Thoracic aorta (tissue), 2 donors: ENCODE measurements at places on chromosomes 5 and 9.

DNA sequence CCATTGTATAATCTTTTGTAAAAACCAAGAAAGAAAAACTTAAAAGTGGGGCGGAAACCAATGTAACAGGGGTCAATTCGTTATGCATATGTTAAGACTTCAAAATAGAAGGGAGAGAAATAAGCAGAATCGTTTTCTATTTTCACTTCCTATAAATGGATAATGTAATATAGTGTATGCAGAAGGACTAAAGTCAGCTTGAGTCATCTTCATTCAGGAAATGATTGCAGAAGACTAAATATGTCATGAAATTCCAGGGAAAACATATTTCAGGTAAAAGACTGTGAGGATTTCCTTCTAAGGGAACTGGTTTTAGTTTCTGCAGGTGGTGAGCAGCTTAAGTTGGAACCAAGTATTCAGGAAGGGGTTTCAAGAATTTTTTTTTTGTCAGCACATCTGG, 753.3 kb downstream of the IRX1 start:
- no peak for DNase-seq

DNA sequence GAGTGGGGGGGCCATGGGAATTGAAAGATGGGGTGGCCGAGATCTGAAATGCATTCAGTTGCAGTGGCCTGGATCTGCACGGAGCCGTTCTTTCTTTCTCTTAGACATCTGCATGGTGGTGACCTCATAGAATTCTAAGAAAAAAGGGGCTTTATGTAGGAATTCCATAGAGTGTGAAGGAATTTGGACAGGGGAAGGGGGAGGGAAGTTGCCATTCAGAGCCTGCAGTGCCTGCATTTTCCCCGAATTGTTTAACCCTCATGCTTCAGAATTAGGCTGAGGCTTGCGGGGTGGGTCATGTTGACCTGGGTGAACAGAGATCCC, 4.9 kb downstream of the NEK6 start:
- DNase-seq, result no peak

DNA sequence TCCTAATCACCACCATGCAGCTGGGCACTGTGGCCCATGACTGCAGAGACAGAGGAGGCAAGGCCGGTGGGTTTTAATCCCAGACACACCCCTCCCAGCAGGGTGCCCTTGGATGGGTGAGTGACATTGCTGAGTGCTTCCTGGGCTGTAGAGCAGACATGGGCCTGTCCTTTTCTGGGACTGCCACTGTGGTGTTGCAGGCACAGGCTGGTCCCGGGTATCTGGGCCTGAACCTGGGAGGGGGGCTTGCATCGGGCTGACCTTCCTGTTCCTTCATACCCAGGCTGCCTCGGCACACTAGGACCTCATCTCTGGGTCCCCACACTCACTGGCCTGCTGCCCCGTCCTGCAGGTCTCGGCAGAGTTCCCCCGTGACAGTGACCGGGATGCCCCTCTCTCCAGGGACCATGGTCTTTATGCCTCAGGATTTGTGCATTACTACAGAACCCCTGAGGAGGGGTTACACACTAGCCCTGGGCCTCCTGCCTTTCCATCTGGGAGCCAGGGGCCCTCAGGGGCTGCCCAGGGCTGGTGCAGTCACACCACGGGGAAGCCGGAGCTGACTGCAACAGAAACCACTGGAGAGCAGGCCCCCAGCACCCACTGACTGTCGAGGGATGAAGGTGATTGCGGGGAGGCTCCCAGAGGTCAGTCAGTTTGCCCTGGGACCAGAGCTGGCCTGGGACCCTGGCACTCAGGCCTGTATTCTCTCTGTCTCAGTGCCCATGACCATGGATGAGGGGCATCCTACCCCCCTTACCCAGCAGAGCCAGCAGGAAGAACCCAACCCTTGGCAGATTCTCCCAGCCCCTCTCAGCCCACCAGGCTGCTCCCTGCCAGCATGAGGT, 8.9 kb upstream of the SLC25A48 start:
- no peak for DNase-seq

DNA sequence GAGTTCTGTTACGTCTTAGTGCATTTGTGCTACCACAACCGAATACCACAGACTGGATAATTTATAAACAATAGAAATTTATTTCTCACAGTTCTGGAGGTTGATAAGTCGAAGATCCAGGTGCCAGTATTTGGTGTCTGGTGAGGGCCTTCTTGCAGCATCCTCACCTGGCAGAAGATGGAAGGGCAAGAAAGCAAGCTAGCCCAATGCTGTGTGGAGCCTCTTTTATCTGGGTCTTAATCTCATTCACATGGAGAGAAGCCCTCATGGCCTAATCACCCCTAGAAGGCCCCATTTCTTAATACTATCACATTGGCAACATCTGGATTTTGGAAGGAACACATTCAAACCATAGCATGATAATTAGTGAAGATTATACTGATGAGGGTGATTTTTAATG, 159.3 kb downstream of the CHSY3 start:
- DNase-seq, result no peak

- no peak for DNase-seq
Observed at GRCh38 chr5:110038297-110038997, 348.7 kb downstream of the MAN2A1 start.

DNA sequence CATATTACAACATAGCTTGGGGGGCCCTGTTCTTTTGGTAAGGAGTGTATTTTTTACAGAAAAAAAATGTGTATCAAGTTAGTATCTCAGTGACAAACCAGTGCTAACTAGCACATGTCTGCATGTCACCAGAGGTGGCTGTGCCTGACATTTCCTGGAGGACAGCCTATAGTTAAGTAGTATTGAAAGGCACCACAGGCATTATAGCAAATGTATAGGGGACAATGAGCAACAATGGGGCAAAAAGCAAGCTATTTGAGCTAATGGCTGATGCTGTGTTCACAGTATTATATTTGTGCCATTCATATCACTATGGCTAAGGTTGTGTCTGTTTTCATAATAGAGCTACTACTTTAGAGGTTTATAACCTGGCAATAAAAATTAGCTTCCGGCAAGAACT, 1644.0 kb downstream of the MAT2B start:
- DNase-seq, result no peak

GRCh38 chr9:98225015-98225442, 30.4 kb downstream of the TBC1D2 start:
- no peak for DNase-seq

DNA sequence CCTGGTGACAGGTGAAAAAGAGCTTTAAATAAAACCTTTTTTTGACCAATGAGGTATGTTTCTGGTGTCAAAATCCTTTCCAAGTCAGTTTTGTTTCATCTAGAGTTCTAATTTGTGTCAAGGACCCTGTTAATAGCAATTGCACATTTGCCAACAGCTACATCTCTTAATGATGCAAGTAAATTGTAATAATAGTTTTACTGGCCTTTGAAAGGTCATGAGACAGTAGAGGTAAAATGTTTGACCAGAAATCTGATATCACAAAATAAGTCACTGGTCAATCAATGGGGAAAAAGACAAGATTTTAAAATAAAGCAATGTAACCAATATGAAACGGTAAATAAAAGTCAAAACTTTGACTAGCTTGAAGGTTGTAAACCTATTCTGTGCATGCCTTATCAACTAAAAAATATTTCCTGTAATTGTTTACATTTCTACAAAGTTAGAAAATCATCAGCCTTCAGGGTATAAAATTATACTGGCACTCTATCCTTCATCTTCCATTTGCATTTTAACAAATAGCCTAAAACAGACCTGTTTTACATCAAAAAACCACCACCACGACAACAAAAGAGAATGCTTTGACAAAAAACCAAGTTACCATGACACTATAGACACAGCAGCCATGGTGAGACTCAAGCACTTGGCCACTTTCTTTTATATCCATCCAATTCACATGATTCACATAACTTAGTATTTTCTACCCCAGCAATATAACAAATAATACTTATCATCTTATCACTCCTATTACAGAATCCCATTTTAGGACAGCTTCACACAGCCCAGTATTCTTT, 3.0 kb downstream of the NADK2 start:
- no peak for DNase-seq

DNA sequence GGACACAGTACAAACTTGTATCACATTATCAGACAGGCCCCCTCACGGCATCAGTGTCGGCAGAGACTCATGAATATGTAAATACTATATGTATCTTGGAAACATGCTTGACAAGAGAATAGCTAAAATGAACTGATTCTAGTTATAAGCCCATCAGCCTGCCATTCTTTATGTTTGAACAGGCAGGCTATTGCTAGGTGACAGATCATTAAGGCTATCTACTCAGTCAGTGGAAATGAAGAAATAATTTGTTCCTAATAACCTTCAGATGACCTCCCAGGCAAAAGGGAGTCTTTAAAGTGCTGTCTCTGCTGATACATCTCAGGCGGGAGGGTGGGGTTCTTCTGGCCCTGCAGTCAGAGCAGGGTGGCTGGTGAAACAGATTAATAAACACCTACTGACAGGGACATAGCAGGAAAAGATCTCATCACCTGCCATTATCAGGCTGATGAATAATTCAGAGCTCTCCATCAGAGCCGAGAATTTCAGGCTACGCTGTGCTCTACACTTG, 394.2 kb downstream of the RASEF start:
- no peak for DNase-seq
